ENCODE measurements at places on chromosomes 13 and 19.

GRCh38 chr13:91381371-91381770 lies 17.1 kb upstream of the GPC5 start:
- DNase-seq: peak; percentile 8

- no peak for DNase-seq
Measured at GRCh38 chr13:40651866-40652587, 14.4 kb downstream of the FOXO1 start.

DNA sequence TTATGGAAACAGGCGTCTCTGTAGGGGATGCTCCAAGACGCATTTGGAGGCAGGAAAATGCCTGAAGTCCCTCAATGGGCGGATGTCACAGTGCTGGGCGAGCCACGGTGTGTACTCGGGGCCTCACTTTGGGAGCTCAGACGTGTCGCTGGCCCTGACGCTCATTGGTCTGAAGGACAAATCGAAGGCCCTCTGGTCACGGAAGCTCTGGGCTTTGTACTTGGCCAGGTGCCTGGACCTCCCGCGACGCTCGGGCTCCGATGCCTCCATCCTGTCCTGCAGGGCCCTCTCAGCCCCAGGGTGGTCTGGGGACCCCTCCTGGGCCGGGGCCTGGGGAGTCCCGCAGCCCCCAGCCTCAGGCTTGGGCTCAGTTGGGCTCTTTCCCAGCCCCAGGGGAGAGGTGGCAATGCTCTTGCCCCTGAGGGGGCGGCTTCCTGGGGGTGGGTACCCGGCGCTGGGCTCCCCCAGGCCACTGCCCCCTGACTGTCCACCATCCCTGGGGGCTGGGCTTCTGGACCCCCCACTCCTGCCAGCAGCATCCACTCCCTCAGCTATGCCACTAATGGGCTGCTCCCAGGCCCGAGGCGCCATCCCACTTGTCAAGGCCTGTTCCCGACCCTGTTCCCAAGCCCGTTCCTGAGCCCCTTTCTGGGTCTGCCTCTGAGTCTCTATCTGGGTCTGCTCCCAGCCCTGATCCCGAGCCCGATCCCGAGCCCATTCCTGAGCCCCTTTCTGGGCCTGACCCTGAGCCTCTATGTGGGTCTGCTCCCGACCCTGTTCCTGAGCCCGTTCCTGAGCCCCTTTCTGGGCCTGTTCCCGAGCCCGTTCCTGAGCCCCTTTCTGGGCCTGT lies 39.5 kb upstream of the GRTP1 start:
- DNase-seq: no peak

GRCh38 chr13:31518645-31519044 lies 220.7 kb upstream of the RXFP2 start:
- DNase-seq: no peak

GRCh38 chr13:66586489-66586888 lies 643.6 kb downstream of the PCDH9 start:
- DNase-seq: no peak

- no peak for DNase-seq
Measured at GRCh38 chr13:107217251-107217650, 649.3 kb upstream of the ARGLU1 start.

DNA sequence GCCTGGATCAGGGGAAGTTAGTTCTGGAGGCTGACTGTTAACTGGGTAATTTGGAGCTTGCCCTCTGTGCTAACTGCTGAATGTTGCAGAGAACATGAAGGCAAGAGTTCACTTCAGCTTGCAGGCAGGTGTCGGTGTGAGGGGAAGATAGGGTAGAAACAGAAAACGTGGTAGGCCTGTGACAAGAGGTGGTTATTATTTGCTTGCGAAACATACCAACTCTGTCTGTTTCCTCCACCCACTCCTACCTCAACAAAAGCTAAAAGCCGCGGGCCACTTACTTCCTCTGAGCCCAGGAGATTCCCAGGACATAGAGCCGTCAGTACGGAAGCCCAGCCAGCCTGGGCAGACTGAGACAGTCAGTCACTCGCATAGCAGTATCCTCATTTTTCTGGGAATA lies 119.2 kb upstream of the ABCC4 start:
- DNase-seq: no peak

DNA sequence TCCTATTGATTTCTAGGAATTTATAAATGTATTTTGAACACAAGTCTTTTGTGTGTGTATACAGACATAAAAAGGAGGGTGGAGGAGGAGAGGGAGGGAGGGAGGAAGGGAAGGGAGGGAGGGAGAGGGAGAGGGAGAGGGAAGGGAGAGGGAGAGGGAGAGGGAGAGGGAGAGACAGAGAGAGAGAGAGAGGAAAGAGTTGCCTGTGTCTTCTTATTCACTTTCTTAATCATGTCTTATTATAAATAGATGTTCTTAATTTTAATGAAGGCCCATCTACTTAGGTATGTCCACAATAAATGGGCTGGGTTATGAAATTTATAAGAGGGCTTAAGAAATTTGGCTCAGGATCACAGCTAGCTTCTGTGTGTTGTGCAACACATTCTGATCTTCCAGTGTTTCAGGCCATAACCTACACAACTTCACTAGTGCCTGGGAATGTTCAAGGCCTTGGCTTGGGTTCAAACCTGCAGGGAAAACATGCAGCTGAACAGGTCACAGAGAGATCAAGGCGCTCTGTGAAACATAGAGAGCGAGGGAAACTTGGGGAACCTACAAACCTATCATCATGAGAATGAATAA lies 39.3 kb downstream of the ZNF45 start:
- peak; percentile 7 for DNase-seq

- DNase-seq: no peak
Measured at GRCh38 chr19:27885359-27885758, 1327.6 kb downstream of the UQCRFS1 start.

All from skeletal muscle cell (primary cell).